ENCODE measurements at places on chromosomes 11 and 22. TPM values are rescaled to one million over a fixed set of nuclear protein-coding genes. Genes with fewer than 3 reads are reported as not detected.

DNA sequence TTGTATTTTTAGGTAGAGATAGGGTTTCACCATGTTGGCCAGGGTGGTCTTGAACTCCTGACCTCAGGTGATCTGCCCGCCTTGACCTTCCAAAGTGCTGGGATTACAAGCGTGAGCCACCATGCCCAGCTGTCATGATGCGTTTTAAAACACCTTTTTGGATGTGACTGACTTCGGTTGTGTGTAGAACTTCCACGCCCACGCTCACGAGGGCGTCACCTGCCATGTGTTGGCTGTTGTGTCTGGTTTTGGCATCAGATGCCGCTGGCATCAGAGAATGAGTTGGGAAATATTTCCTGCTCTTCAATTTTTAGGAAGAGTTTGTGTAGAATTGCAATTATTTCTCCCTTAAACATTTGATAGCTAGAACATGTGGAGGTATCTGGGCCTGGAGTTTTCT is 109.1 kb downstream of the KCNQ1 start:
- DNase-seq = no peak

DNA sequence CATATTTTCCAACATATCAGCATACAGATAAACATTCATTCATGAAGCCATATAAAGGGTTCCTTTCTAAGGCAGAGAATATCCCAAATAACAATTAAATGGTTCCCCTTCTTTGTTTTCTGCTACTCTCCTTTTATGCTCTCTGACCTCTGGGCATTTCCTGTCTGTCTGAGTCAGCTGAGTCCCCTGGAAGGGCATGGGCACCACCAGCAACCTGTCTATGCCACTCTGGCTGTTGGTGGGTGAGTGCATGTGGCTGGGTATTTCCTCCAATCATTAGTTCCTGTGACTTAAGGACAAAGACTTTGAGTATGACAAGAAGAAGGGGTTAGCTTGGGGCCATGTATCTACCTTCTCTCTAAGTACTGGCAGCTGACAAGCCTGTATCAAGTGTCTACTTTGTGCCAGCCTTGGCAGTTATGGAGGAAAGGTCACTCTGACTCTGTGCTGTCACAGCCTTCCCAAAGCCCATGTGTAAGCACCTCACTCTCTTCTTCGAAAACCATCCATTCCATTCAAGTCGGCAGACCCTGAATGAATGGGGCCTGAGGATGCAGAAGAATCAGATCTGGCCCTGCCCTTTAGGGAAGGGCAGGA is 86.3 kb upstream of the PHOX2A start:
- no peak for DNase-seq

DNA sequence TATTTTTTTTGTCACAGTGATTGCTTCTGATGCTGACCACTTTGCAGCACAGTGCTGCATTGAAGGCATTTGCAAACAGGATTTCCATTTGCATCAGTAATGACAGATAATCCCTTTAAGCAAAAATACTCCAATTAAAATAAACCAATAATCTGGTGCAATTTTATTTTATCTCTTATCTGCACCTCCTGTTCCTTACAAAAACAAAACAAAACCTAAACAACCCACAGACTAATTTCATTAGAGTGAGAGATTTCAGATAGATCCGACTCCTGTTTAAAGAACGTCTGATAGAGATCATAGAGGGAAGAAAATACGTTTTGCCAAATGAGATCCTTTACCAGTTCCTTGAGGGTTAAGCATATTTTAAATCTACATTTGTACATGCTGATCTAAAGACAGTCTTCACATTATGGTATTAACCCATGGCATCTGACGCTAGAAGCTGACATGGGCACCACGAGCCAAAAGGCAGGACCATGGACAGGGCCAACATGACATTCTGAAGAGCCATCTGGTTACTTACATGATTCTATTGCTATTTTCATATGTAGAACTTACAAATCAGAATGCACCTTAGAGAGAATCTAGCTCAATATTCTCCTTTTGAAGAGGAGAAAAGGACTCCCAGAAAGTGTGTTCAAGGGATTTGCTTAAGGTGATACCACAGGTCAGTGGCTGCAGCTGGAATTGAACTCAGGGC is 286.2 kb upstream of the NARS2 start:
- peak; percentile 20 for DNase-seq

DNA sequence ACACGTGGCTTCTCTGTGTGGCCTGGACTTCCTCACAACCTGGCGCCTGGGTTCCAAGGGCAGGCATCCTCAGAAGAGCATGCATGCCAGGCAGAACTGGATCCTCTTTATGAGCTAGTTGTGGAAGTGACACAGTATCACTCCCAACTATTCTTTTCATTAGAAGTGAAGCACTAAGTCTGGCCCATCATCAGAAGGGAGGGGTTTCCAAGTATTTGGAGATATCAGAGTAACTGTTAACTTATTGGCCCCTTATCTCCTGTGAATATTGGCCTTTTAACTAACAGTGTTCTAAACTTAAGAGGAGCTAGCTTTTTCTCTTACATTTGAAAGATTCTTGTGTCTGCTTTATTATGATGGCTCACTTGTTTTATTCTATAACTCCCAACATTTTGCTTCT is 35.5 kb downstream of the FDX1 start:
- no peak for DNase-seq

GRCh38 chr22:44130076-44130711 is 50.5 kb upstream of the PARVG start:
- no peak for DNase-seq

DNA sequence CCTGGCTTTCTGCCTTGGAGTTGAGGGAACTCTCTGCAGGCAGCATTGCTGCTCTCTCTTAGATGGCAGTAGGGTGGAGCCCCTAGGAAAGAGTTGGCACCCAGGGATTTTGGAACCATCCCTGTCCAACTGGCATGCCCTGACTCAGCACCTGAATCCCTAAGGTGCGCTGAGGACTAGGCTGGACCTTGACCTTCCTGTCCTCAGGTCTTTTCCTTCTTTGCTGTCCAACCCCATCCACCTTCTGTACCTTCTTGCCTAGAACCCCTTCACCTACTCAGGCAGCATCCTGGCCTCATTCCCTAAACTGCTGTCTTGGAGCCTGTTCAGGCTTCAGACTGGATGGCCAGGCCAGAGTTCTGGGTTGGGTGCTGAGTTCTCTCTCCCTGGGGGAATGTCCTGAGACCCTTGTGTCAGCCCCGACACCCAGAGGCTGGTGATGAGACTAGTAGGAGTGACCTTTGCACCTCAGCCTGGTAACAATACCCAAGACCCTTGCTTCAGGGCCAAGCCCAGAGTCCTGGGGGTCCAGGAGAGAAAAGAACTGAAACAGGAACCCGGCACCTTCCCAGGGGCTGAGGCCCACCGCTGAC is 2.5 kb upstream of the POLD4 start:
- DNase-seq = no peak

DNA sequence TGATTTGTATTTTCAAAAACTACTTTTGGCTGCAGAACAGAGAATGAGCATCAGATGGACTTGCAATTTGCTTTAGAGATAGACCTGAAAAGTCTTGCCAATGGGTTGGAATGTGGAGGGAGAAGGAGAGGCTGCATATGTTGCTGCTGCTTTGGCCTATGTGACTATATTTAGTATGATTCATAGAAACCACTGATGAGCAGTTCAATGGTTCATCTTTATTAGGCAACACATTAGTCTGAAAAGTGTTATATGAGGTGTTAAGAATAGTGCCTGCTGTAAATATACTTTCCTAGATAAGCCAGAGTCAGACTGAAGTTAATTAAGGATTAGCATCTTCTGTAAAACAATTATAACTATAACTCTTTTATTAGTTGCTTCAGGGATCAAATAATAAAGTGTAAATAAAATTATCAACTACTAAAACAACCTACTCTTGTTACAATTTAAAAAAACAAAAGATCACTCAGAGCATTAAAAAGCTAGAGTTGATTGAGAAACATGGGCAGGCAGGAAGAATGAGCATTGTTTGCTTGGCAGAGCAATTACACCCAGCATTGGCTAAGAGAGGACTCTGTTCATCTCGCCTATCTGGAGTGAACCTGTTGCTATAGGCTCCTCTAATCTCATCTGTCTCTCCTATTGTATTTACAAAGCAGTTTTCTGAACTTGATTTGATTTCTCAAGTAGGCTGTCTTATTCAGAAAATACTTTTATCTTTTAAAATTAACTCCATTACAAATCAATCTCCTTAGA is 36.3 kb downstream of the HORMAD2 start:
- DNase-seq = no peak

DNA sequence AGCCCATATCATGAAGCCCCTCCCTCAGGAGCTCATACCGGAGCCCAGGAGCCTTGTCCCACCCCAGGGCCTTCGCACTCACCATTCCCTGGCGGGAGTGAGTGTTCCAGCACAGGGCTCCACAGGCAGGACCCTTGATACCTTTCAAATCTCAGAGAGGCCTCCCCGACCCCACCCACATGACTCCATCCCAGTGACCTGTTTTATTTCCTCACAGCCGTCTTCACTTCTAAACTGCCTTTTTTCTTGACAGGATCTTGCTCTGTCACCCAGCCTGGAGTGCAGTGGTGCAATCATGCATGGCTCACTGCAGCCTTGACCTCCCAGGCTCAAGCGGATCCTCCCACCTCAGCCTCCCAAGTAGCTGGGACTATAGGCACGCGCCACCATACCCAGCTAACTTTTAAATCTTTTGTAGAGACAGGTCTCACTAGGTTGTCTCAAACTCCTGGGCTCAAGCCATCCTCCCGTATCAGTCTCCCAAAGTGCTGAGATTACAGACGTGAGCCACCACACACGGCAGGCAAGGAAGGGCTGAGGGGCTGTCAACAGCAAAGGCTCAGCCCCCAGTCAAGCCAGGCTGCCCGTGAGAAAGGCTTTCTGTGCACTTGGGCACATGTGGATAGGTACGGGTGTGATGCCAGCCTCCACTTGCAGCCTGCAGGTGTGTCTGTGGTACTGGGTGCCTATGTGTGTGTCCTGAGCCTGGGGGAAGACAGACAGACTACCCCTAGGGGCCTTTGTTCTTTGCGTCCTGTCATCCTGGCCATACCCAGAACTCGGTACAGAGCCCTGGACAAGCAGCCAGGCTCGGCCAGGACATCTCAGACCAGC is 9.3 kb downstream of the RPL3 start:
- DNase-seq = no peak

Gene KRTAP5-10
- not detected for total RNA-seq

GRCh38 chr22:38566726-38567504 is 3.1 kb downstream of the DMC1 start:
- no peak for DNase-seq

DNA sequence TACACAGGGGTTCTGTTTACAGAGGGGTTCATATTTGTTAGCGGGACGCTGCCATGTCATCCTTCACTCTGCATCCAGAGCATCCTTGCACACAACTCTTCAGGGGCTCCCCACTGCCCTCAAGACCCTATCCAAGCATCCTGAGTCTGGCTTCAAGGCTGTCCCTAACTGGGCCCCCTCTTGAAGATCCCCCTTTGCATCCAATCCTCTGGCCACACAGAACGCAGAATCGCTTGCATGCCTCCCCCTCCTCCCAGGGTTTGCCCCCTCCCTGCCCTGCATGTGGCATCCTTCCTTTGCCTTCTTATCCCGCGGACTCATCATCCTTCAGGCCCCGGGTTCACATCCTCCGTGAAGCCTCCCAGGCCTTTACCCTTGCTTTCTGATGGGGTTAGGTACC is 18.6 kb downstream of the C1QTNF6 start:
- DNase-seq = no peak

Gene PIWIL4
- total RNA-seq = 1.5 TPM

Gene VPREB1
- total RNA-seq = not detected

DNA sequence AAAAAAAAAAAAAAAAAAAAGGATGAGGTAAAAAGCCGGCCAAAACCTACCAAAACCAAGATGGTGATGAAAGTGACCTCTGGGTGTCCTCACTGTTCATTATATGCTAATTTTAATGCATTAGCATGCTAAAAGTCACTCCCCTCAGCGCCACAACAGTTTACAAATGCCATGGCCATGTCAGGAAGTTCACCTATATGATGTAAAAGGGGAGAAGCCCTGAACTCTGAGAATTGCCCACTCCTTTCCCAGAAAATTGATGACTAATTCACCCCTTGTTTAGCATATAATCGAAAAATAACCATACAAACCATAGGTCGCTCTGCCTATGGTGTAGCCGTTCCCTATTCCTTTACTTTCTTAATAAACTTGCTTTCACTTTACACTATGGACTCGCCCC is 11.1 kb downstream of the C11orf96 start:
- DNase-seq = no peak

DNA sequence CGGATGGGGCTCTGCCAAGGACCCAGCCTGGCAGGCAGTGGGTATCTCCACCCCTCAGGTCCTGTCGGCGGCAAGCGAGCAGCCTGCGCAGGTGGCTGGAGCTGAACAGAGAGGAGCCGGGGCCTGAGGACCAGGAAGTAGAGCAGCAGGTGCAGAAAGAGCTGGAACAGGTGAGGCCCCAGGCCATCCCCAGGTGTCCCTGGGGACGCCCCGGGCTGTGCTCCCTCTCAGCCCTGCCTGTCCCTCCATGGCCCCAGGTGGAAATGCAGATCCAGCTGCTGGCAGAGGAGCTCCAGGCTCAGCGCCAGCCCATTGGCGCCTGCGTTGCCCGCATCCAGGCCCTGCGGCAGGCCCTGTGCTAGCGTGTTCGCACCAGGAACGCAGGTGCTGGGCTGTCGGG is 44.0 kb downstream of the PISD start:
- DNase-seq = no peak

- peak; percentile 44 for DNase-seq
These were observed at the start of gene CNIH2 for GRCh38 chr11:66277471-66278362. Gene CNIH2, plus strand, starts transcription at chr11:66278175. Its CDS starts 282 bp downstream, at chr11:66278457.

GRCh38 chr22:27591060-27591459 is 210.5 kb downstream of the MN1 start:
- no peak for DNase-seq

Gene MRGPRX4
- total RNA-seq = not detected

Gene INS
- not detected for total RNA-seq

DNA sequence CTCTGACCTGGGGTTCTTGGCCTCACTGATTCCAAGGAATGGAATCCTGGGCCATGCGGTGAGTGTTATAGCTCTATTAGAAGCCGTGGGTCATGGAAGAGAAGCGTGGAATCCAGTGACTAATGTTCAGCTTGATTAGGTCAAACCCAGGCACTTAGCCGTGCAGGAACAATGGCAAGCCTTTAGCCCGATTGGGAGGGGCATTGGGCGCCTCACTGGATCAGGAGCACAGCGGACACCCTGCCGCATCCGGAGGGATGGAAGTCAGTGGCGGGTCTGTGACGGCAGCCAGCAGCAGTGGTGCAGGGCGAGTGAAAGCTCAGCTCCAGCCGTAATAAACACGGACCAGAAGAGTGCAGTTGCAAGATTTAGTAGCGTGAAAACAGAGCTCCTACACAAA is 20.5 kb upstream of the SLC17A6 start:
- DNase-seq = no peak

Gene TRPM5
- 2.4 TPM for total RNA-seq

DNA sequence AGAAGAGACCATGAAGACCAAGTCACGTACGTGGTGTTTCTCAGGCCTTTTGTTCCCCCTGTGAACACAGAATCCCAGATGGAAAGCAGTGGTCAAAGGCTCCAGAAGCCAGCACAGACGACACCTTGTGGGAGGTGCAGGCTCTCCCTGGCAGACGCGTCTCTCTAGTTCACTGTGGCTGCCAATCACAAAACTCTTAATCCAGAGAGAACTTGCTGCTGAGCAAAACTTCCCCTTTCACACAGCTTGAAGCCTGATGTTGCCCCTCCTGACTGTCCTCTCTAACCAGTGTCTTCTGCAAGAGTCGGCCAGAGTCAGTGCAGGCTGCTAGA is 67.1 kb downstream of the PIWIL3 start:
- peak; percentile 38 for DNase-seq

- no peak for DNase-seq
These were observed 83.5 kb downstream of the C22orf31 start for GRCh38 chr22:28978158-28978557.

All from thyroid gland (tissue), 4 donors.